ENCODE measurements at places on chromosomes 3 and 15. TPM values are rescaled to one million over a fixed set of nuclear protein-coding genes. Genes with fewer than 3 reads are reported as not detected.

CASR gene
- total RNA-seq, result 8.9 TPM

GPR156 gene
- total RNA-seq, result not detected

RBPMS2 gene
- 0.26 TPM for total RNA-seq

CCDC33 gene
- not detected for total RNA-seq

IMPDH2 gene
- total RNA-seq, result 92.6 TPM

WDR73 gene
- 21.1 TPM for total RNA-seq

KLHL6 gene
- 1.6 TPM for total RNA-seq

DNAH1 gene
- total RNA-seq, result 14.8 TPM

CCRL2 gene
- 1.3 TPM for total RNA-seq

All from body of pancreas (tissue), 4 donors.